ENCODE measurements at places on chromosomes 6 and 20. TPM values are rescaled to one million over a fixed set of nuclear protein-coding genes. Genes with fewer than 3 reads are reported as not detected.

GRCh38 chr6:13259393-13259792, 68.9 kb downstream of the TBC1D7 start:
- DNase-seq, result no peak

GRCh38 chr6:89353702-89354392, 1.3 kb upstream of the UBE2J1 start:
- no peak for DNase-seq

GRCh38 chr6:131782764-131783163, 25.1 kb upstream of the ENPP1 start:
- no peak for DNase-seq

The CD40 gene
- 8.8 TPM for total RNA-seq
